ENCODE measurements at places on chromosomes 3 and 15. TPM values are rescaled to one million over a fixed set of nuclear protein-coding genes. Genes with fewer than 3 reads are reported as not detected.

Gene FBN1
- 297 TPM for total RNA-seq

Gene HAUS2
- 26.3 TPM for total RNA-seq

Gene CYP1A1
- total RNA-seq, result 65.0 TPM

Gene RAB43
- total RNA-seq, result 33.0 TPM

Gene XPC
- total RNA-seq, result 24.8 TPM

Gene NDUFAF3
- 102 TPM for total RNA-seq

Gene XCR1
- 0.16 TPM for total RNA-seq

Gene ITGA11
- total RNA-seq, result 4.5 TPM

Gene PLCB2
- 31.9 TPM for total RNA-seq

Gene AMOTL2
- 272 TPM for total RNA-seq

Gene SAMMSON
- not detected for total RNA-seq

Gene PIGBOS1
- 10.1 TPM for total RNA-seq

Gene LSMEM2
- total RNA-seq, result not detected

Gene C2CD4A
- not detected for total RNA-seq

Gene CDCP1
- 4.8 TPM for total RNA-seq

Gene MORC1
- not detected for total RNA-seq

Gene TUBGCP5
- total RNA-seq, result 16.3 TPM

Gene LCTL
- total RNA-seq, result not detected

Gene GCNT3
- total RNA-seq, result 0.55 TPM

Gene MESP2
- 0.96 TPM for total RNA-seq

Gene SAMD7
- not detected for total RNA-seq

Gene LEKR1
- total RNA-seq, result 1.2 TPM

Gene TMF1
- total RNA-seq, result 32.9 TPM

Data from mesenteric fat pad (tissue), 1 donor.